ENCODE measurements at places on chromosomes 11 and 22.

GRCh38 chr22:29030016-29030617 lies 31.5 kb downstream of the C22orf31 start:
- DNase-seq = no peak

- DNase-seq = no peak
Observed at GRCh38 chr11:22416462-22416861, 78.3 kb downstream of the SLC17A6 start.

DNA sequence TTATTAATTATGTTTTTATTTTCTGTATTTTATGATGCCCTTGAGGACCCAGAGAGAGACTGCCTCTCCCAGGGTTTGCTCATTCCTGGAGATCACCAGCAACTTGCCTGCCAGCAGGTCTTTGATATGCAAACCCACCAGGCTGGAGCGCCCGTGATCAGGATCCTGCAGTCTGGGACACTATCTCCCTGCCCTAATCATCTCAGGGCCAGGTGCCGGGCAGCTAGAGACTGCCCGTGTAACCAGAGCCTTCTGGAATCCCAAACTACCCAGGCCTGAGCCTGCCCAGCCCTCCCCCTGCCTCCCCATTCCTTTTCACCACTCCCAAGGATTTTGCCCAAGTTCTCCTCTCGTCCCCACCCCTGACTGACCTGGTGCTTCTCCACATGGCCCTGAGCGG lies 52.2 kb upstream of the B3GAT1 start:
- no peak for DNase-seq

- no peak for DNase-seq
Observed at GRCh38 chr11:2751523-2752203, 51.9 kb upstream of the KCNQ1OT1 start.

DNA sequence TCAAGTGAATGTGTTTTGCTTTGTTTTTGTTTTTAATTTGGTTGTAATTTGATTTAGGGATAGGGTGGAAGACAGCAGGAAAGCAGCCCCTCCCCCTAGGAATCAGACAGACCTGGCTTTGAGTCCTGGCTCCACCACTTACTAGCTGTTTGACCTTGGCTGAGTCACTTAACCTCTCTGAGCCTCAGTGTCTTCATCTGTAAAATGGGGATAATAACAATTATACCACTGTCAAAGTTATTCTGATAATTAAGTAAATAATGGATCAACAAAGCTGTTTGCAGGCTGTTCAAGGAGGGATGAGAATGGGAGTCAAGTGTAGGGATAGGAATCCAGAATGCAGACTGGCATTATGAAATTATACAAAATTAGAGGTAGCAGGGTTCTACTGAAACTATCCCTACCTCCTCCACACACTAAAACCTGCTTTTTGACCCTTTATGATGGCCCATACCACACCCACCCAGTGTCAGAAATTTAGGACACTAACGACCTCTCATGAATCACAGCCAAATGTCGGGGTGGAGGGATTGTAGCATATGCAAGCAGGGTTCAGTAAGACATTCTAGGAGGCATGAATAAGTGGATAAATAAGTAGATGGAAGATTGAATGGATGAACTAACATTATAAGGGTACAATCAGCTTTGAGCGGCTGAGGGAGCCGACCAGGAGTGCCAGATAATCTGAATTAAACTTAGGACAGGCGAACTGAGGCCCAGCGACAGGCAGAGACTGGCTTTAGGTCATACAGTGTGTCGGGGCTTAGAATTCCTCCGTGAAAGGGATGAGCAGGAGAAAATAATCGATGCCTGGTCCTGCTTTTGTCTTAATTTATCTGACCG lies 974 bp downstream of the ANAPC15 start:
- no peak for DNase-seq

Measured in osteocyte (in vitro differentiated cells).